BJ (cell line): ENCODE measurements at places on chromosomes 7 and 10.

DNA sequence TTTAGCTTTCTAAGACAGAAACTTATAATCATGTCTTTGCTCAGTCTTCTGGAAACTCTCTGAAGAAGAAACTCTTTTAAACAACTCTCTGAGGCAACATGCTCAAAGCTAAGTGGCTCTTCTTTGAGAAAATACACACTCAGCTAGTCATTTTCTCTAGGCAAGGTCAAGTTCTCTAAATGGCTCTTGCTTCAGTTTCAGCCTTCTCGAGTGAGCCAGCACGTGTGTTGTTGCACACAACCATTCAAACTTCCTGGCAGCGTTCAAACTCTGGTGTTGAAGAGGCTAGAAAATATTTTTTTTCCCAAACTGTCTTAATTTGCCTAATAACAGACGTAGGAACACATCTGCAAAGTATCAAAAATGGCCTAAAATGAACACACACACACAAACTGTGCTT, 129.1 kb downstream of the THSD7A start:
- no peak for DNase-seq

DNA sequence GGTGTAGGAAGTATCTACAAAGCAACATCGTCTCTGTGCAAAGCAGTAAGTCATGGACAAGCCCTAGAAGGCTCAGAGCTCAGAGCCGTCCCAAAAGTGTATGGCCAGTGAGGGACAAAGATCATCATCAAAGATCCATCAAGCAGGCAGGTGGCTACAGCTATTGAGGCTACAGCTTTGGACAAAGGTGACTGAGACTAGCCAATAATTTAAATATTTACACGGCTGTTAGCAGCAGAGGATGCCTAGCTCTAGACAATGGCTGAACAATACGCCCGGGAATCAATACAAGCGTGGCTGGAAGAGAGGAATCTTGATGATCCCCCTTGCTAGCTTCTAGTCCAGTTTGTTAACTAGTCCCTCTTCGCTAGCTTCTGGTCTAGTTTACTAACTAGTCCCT, 17.9 kb downstream of the NMT2 start:
- no peak for DNase-seq

DNA sequence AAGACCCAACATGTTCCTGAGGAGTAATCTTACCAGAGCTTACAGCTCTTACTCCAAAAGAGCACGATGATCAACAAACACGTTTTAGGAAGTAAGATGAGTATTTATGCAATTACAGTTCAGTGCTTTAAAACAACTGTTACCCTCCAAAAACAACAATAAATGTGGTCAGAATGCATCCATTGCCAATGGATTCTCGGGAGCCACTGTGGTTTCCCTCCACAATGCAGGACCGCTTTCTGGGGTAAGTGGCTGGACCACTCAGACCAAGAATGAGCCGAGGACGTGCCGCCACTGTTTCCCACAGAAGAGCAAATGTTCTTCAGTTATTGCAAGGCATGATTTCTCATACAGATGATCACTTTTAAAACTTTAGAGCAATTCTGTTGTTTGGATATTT, 232.3 kb upstream of the MKLN1 start:
- no peak for DNase-seq

DNA sequence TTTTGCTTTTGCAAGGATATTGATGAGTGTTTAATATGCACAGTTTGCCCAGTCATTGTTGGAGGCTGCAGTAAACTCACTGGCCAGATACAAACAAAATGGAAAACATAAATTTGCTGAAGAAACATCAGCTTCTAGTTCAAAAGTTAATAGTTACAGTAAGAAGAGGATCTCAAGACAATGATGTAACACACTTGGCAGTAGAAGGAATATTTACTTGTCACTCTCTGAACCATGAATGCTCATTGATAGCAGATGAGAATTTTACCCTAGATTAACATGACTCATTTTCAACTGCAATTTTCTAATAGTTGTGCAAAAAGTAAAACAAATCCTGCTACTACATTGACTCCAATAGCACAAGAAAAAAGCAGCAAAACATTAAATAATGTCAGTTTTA, 47.7 kb downstream of the VWC2 start:
- DNase-seq, result no peak

DNA sequence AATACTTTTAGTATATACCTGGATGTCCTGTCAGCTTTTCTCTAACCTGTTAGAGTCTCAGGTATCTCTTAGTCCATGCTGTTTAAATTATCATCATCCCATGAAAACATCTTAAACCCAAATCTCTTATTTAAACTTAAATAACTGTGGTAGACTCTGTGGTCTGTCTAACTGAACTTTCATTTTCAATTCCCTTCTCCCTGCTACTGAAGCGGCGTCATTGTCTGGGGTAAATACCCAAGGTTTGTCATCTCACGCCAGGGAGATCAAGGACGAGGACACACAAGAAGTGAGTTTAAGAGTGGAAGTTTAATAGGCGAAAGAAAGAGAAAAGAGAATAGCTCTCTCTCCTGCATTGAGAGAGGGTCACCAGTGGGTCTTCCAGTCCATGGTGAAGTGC, 804.4 kb upstream of the CELF2 start:
- DNase-seq, result no peak

DNA sequence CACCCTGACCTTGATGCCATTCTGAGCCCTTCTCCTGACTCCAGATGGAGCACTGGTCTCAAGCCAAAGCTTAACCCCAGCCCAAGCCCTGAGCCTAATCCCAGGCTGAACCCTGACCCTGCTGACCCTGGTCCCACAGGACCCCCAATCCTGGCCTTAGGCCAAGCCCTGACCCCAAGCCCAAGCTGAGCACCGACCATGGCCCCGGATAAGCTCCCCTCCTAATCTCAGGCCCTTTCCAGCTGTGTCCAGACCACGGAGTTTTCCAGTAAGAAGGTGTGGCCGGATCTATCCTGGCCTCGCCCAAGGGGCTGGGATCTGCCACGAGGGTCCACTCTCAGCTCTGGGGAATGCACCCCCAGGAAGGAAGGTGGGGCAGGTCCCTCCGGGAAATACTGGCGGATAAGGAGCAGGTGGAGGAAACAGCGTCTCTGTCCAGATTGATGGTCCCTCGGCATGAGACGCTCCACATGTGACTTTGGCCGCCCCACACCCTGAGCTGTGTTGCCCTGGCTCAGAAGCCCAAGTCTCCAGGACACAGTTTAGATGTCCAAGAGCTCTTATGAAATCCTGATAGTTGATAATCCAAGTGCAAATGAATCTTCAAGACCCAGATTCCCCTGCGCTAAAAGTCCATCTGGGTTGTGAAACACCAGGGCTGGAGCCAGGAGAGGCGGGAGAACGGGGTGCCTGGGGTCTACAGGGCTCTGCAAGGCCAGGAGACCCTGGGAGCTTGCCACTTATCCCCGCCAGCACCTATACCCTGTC, 10.4 kb downstream of the ELN start:
- no peak for DNase-seq

DNA sequence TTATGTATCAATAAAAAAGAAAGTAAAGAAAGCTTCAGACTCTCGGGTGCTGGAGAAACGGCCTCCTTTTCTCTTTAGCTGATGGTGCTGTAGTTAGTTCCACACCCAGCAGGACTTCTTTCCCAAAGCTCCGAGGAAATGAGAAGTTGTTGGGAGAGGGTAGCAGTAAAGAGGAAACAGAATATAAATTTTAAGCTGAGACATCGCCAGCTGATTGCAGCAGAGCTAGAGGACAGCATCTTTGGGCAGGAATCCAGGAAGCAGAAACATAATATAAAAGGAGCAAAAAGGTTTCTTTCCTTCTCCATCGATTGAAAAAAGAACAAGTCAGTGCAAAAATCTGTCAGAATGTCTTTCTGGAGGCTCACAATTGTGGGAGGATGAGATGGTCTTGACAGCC, 616.9 kb upstream of the FOXK1 start:
- no peak for DNase-seq

DNA sequence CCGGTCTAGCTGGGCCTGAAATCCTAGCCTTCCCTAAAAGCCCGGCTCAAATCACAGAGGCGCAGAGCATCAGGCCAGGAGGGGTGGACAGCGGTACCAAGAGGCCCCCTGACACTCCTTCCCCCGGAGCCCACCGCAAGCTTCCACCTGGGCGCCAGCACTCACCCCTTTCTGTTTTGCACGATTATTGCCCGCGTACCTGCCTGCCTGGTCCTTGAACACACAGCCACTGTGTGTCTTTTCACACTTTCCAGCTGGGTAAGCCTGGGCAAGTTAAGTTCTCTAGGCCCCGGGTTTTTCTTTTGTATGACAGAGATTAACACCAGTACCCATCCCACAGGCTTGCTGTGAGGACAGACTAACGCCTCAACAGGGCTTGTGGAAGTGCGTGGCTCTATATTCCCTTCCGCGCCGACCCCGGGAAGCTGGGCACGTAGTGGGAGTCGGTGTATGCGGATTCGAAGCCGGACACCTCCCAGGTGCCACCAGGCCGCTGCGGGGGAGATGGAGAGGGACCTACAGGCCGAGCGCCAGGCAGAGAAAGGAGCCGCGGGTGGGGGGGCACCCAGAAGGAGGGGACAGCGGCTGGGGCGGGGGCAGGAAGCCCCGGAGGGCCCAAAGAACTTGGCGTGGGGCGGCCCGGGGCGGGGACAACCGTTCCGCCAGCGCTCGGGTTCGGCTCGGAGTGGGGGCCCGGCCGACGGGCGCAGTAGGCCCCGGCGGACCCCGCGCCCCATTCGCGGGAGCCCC, 792 bp downstream of the ZNF746 start:
- DNase-seq, result no peak

DNA sequence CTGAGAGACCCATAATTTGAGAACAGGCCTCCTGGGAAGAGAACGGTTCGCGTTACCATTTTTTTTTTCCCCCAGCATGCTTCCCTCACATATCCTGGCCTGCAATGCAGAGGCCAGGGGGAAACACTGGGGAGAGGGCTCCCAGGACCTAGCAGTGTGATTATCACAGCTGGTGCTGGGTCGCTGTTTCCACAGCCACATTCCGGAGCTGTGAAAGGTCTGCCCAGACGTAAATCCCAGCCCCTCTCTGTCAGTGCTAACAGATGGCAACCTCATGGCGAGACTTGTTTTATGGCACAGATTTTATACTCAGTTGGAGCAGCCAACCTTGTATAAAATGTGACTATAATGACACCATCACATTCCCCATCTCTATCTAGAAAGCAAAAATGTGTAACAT, 150.5 kb downstream of the PLXDC2 start:
- no peak for DNase-seq

DNA sequence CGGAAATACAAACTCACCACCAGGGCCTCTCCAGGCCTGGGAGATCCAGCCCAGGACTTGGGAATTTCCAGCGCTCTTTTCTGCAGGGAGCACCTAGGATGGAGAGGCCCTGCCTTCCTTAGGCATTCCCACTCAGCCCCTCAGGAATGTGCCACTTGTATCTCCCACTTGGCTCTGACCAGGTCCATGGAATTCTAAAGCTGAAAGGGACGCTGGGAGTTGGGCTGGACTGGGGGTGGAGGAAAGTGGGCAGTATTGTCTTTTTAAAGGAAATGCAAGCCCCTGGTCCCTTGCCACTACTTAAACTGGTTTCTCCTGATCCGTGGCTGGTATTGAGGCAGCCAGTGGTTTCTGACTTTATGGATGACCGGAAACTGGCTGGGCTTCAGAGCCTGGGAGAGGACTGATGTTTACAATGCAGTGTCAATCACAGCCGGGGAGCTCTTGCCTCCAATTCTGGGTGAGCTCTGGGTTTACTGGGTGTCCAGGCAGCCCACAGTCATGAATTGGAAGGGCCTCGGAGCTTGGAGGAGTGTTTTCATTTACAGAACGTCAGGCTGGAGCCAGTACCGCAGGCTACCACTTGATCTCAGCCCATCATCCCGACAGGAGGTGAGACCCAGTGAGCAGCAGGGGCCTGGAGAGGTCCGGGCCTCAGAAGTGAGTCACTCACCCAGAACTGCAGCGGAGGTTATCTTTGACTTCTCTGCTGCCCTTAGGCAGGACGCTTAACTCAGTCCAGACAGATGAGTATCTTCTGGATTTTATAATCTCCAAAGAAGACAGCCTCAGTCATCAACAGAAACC, 27.3 kb downstream of the AGAP3 start:
- DNase-seq, result peak; percentile 59

- DNase-seq, result no peak
Observed at GRCh38 chr7:108328174-108328651, 128.0 kb downstream of the NRCAM start.

DNA sequence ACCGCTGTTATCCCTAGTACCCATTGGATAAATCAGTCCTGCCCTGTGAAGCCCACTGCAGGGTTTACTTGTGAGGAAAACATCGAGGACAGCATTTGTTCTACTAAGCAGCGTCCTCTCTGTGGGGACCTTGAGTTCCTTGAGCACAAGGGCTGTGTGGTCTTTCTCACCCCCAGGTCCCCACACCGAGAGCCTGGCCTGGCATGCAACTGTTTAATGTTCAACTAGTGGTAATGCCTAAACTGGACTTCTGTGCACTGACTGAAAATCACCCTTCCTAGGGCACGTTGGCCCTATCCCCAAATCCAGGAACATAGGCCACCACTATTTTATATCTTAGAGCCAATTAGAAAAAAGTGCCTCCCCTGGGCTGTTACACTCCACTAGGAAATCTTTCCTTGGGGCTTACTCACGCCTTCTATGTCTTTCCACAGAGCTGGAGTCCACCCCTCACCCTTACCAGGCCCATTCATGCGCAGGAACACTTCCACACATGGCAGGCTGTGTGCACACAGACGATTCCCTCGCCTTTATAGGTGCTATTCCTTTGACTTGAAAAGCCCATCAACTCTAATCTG, 1.7 kb upstream of the TMEM213 start:
- DNase-seq, result no peak

GRCh38 chr10:5976512-5977470, 552 bp downstream of the IL15RA start:
- no peak for DNase-seq

DNA sequence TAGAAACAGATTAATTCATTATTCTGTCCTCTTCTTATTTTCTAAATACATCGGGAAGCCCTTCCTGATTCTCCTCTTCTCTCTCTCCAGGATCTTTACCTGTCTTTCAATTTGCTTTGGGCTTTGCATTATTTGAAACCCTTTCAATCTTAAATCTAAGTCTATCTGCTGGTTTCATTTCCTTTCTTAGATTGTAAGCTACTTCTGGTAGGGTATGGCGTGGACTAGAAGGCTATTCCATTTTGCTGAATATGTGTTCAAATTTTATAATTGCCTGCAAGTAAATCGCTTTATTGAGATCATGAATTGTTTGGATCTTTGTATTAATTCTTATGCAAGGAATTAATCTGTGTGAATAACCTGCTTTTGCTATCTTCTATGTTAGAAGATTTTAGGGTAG, 11.1 kb downstream of the STAM start:
- DNase-seq, result no peak

- no peak for DNase-seq
Observed at GRCh38 chr7:3835109-3835508, 534.1 kb downstream of the SDK1 start.

DNA sequence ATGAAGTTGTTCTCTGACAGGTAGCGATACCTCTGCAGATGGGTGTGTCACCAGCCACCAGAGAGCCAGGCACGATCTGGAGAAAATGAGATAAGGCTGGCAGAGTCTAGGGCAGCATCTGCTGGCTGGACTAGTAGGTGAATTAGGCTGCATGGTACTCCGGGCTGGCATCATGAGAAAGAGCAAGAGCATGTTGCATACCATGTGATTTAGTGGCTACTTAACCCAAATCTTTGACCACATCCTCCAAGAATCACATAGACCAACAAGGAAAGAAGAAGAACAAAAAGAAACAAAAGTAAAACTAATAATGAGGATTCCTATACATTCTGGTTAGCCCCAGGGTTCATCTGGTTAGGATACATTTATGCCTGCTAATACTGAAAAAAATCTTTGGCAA, 23.4 kb upstream of the FAM170B start:
- DNase-seq, result no peak
